ENCODE measurements at places on chromosomes 6 and 20.

- no peak for DNase-seq
Measured at GRCh38 chr6:34593701-34594100, 37.6 kb upstream of the SPDEF start.

DNA sequence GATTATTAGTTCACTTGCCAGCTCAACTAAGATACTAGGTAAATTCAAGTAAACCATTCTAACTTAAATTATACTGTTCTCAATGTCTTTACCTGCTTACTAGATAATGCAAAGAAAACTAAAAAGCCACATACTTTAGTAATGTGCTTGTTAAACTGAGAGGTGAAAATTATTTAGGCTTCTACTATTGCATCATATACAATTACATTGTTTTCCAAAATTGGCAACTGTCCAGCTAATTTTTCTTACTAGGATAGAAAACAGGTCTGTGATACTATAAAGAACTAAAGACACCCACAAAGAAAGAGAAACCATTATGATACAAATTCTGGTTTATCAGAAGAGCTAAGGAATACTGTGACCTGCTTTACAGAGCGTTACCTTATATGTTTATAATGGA is 45.6 kb upstream of the ALDH8A1 start:
- DNase-seq, result no peak

DNA sequence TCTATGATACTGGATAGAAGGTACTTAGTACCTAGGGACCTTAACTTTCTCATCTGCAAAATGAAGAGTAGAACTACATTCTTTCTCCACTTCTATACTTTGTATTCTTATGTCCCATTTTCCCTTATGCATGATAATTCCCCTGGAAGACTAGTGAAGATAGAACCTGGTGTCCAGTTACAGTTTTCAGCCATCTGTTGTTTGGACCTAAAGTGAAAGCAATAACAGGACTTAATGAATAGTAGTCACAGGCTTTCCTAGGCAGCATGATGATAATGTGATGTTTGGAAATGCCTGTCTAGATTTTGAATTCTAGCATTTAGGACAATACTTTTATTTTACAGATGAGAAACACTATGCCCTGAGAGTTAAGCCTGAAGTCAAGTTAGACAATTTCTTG is 153.8 kb downstream of the RIMS1 start:
- DNase-seq, result no peak

DNA sequence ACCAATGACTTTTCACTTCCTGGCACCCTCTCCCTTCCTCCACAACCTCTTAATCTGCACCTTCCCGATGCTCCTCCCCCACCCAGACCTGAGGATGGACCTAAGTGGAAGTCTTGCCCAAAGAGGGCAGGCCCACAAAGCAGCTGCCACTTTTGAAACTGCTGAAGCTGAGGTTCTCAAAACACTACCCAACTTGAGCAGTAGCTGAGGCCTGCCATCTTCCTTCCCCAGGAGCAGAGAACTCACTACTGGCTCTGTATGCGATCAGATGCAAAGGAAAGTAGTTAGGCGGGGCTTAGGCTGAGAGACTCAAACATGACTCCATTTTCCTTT is 1.5 kb downstream of the HM13 start:
- DNase-seq, result no peak

DNA sequence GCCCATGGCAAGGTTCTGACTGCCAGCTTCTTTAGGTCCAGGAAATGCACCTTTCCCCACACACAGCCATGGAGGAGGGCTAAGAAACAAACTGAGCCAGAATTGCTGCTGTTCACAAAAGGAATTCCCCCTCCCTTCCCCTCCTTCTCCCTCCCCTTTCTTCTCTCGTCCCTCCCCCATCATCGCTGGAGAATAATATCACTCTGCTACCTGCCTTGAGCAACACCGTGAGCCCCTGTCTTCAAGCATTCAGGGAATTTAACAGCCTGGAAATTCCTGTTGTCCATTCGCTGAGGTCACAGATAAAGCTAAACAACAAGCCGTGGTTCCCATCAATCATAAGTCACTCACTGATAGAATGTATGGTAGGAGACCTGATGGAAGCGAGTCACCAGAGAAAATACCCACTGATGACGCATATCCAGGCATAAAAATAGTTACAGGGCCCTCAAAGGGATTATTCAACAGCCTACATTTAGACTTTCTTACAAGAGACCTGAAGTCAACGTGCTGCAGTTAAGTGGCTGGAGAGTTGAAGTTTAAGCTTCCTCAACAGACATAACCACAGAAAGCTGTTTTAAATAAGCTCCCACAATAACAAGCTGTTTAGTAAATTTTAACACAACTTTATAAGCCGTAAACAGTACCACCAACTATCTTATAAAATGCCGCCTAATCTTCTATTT is 59.7 kb downstream of the HIVEP2 start:
- DNase-seq, result peak; percentile 99

GRCh38 chr6:53044572-53044971 is 20.6 kb upstream of the FBXO9 start:
- DNase-seq, result no peak

- no peak for DNase-seq
Measured at GRCh38 chr6:25279748-25280343, 672 bp downstream of the CARMIL1 start.

DNA sequence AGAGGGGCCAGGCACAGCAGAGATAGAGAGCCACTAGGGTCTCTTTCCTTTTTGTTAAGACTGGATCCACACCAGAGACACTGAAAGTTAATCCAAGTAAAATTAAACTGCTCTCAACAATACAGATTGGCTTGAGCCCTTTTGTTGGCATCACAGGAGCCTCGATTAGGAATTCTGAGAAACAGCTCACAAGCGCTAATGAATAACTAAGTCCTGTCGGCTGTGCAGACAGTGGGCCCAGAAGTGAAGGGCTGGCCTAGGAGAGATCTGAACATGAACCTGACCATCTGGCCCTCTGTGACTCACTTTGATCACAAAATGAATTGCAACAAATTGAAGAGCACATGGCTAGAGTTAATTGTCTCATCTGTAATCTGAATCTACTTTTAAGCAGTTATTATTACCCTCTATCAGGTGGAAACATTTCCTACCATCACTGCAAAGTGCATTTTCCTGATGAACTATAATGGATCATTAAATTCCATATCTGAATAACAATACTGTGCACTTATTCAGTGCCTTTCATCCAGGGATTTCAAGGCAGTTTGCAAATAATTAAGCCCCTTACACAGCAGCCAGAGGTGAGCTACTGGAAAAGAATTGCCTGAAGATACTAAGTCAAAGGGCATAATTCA is 3.2 kb downstream of the BACH2 start:
- DNase-seq, result no peak

- no peak for DNase-seq
Measured at GRCh38 chr6:82415820-82416219, 52.2 kb downstream of the TPBG start.

DNA sequence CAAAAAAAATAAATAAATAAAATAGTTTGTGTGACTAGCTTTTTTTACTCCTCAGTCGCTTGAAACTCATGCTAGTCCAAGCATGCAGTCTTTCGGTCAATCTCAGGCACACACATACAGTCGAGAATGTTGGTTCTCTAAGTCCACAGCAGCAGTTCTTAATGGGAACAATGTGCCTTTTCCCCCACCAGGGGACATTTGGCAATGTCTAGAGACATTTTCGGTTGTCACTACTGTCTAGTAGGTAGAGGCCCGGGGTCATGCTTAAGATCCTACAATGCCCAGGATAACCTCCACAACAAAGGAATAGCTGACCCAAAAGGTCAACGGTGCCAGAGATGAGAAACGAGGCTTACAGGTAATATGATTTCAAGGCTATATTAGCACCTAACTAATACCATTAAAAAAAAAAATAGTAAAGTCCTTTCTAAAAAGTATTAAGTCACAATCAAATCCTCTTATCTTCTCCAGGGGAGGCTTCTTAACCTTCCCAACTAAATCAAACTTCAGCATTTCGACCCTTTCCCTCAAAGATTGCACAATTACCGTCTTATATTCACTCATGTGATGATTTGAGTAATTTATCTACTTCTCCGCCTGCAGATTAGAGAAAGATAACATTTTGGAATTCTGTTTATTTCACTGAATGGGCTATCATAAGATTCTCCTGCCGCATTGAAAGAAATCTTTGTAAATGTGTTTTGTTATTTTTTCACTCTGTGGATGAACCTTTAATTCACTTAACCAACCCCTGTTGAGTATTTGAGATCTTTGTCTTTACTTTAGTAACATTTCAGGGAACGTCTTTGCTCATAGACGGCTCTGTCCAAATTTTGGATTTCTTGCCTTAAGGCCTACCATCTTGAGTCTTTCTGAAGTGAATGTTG is 8.1 kb upstream of the SALL4 start:
- no peak for DNase-seq

DNA sequence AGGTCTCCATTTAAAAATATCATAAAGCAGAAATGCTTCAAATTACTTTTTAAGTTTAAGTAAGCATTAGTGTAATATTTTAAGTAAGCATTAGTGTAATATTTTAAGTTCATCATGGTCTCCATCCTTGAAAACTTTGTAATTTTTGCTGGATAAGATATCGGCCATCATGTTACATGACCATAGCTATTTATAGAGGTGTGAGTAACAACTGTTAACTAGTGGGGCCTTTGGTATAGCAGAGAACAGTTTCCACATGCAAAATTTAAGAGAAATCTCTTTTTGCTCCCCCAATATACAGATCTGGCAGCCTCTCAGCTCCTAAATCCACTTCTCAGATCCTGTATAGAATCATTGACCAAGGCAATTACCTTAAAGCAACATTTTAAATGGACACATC is 468 bp downstream of the TRDN start:
- DNase-seq, result no peak

DNA sequence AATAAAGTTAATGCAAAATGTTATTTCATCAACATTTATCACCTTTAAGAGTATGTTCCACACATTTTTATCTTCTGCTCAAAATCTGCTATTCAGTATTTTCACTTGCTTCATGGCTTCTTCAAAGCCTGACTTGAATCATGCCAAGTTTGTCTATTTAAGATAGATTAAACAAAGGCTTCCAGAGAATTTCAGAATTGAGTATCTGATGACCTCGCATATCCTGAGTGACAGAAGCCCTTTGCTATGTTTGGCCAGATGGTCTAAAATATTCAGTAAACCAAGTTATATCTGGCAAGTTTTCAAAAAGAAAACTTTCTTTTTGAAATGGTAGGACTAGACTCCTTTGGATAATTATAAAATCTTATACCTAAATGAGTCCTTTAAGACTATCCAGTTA is 348.9 kb upstream of the KCNQ5 start:
- DNase-seq, result peak; percentile 71

All from fibroblast of skin of right quadriceps (primary cell).